ENCODE measurements at places on chromosomes 11 and 22.

GRCh38 chr11:117298195-117298594, 7.0 kb downstream of the BACE1-AS start:
- DNase-seq, result no peak

- no peak for DNase-seq
Measured at GRCh38 chr22:20779818-20780158, 5.9 kb downstream of the SERPIND1 start.

- DNase-seq, result no peak
Measured at GRCh38 chr11:841981-842369, 354 bp downstream of the POLR2L start.

GRCh38 chr11:115613986-115614632, 109.9 kb upstream of the CADM1 start:
- no peak for DNase-seq

- DNase-seq, result no peak
Measured at GRCh38 chr22:36334821-36335603, 52.8 kb downstream of the MYH9 start.

- DNase-seq, result no peak
Measured at GRCh38 chr11:110077346-110077745, 15.8 kb upstream of the ZC3H12C start.

DNA sequence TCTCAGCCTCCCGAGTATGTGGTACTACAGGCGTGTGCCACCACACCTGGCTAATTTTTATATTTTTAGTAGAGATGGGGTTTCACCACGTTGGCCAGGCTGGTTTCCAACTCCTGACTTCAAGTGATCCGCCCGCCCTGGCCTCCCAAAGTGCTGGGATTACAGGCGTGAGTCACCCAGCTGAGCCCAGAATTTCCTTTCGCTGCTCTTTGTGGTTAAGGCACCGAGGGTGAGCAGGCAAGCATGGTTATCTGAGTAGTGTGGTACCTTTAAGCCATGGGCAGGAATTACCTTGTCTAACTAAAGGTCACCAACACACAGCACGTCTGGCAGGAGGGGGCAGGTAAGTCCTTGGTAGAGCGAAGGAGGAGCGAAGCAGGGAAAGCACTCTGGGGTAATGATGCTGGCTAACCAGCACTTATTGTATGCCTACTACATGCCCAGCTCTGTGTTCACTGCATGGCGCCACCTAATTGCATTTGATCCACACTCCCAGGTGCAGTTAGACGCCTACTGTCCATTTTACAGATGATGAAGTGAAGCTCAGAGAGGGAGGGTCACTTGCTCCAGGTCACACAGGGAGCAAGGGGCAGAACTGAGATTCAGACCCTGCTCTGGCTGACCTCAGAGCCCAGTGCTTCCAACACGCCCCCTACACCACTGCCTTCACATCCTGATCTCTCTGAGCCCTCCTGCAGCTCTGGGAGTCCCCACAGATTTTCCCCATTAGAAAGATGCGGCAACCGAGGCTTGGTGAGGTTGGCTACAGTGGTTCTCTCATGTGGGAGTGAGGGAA, 45.7 kb downstream of the TRIOBP start:
- DNase-seq, result no peak

DNA sequence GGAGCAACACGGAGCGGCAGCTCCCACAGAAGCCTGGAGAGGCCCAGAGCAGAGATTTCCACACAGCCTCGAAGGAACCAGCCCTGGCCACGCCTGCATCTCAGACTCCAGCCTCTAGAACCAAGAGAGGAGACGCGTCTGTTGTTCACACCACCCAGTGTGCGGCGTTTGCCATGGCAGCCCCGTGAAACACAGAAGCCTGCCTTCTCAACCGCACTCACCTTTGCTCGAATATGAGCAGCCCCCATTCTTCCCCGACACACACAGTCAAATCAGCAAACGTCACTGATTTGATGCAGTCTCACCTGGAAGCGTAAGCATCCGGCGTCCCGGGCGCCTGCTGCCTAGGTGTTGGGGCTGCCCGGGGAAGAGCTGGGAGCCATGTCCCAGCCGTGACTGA, 14.2 kb upstream of the TALDO1 start:
- DNase-seq, result no peak

- DNase-seq, result no peak
Measured at GRCh38 chr11:304061-304506, 3.5 kb upstream of the IFITM2 start.

- no peak for DNase-seq
Measured at GRCh38 chr11:70618431-70619101, 220.2 kb downstream of the CTTN start.

DNA sequence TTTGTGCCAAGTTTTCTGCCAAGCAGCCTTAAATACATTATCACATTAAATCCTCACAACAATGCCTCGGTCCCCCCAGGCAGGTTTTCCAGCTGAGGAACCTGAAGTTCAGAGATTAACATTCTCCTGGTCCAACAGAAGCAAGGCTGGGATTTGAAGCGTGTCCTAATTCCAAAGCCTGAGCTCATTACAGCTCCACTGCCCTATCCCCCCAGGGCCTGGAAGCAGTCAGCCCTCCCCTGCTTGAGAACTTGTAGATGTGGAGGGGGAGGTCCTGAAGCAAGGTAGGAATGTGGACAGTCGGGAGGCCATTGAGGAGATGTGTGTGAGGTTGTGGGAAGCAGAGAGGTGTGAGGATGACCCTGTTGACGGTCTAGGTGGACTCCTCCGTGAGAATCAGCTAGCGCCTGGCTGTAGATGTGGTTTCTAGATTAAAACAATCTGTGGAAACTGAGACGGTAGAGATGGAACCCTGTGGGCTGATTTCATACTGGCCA, 8.1 kb downstream of the GRAMD1B start:
- no peak for DNase-seq

GRCh38 chr22:20414450-20414849, 20.5 kb downstream of the ZNF74 start:
- no peak for DNase-seq

GRCh38 chr11:31509051-31509428, 382 bp downstream of the IMMP1L start:
- DNase-seq, result no peak

GRCh38 chr11:124753205-124753604, 1.1 kb upstream of the VSIG2 start:
- no peak for DNase-seq
